ENCODE measurements at places on chromosomes 11 and 22.

DNA sequence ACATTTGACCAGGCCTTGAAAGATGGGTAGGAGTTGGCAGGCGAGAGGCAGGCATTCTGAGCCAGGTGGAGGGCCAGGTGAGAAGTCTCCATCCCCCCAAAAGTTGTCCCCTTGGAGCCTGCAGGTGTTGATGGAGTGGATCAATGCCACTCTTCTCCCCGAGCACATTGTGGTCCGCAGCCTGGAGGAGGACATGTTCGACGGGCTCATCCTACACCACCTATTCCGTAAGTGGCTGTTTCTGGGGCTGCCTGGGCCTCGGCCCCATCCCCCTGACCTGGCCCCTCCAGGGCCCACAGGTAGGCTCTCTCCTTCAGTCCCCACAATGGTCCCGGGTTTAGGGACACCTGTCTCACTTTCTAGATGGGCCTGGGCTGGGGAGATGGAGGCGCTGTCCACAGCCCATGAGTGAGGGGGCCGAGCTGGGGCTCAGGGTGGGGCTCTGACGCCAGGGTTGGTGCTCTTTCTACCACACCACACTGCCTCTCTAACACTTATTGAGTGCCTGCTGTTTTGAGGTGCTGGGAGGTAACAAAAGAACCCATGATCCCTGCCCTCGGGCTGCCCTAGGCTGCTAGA, 7.0 kb downstream of the PARVG start:
- DNase-seq = no peak

DNA sequence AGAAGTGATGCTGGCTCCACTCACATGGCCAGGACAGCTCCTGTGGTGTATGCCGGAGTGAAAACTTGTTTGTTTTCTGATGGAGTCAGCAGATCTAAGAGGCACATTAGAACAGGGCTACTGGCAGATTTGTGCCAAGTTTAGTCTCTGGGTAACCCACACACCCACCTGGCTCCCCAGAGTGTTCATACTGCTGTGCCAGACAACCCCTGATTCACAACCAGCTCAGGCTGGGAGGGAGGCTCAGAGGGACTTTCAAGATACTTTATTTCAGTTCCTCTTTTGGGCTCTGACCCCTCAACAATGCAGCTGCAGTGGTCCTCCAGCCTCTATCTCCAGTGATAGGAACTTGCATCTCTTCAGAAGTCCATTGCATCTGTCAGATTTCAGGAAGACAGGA, 8.5 kb downstream of the NTM start:
- no peak for DNase-seq

DNA sequence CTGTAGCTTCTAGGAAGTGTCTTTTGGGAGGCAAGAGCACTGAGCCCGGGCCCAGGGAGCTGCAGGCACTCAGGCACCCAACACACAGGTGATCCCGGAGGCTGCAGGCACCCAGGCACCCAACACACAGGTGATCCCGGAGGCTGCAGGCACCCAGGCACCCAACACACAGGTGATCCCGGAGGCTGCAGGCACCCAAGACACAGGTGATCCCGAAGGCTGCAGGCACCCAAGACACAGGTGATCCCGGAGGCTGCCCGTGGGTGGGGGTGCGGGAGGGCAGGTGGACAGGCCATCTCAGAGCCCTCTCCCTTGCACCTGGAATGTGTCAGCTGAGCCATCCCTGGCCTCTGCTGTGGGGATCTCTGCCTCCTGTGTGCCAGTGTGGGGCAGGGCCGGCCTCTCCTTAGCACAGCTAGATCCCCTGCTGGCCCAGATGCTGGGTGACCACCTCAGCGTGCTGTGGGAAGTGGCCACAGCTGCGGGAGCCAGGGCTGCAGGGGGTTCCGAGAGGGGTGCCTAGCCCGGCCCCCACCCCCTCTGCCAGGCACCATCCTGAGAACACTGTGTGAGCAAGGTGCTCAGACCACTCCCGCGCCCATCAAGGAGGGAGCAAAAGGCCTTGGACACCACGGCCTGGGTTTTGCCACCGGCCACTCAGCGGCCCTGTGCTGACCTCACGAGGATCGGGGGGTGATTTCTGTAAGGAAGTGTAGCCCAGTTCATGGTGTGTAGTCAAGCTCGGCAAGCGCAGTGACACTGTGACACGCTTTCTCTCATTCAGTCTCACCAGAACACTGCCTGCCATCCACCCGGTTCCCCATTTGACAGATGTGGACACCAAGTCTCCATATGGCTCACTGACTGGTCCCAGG, 14.2 kb downstream of the MRGPRG start:
- no peak for DNase-seq

- DNase-seq = no peak
Observed at GRCh38 chr22:42086051-42086450, 4.5 kb downstream of the NDUFA6 start.

GRCh38 chr22:46068181-46068592, 82.1 kb upstream of the PPARA start:
- DNase-seq = no peak

- DNase-seq = no peak
Observed at GRCh38 chr11:15839061-15839460, 517.3 kb downstream of the SOX6 start.

- no peak for DNase-seq
Observed at GRCh38 chr22:26763633-26764361, 106.4 kb downstream of the MIAT start.

GRCh38 chr11:38278457-38279141, 1680.6 kb upstream of the RAG2 start:
- no peak for DNase-seq

DNA sequence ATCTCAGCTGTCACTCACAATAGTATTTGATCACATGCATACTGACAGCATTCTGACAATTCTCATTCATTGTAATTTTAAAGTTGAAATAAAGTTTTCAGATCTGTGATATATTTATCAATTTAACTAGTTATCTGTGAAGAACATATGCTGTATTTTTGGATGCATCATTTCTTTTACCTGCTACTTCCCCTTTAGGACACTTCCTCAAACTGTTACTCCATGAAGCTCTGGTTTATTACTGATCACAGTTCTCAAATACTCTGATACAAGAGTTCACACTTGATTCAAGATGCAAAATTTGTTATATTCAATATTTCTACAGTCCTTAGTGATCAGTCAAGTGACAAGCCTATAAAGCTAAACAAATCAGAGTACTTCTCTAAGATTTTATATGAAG, 1655.2 kb downstream of the LRRC4C start:
- DNase-seq = no peak

- DNase-seq = no peak
Observed at GRCh38 chr11:2256293-2256913, 14.0 kb downstream of the ASCL2 start.

DNA sequence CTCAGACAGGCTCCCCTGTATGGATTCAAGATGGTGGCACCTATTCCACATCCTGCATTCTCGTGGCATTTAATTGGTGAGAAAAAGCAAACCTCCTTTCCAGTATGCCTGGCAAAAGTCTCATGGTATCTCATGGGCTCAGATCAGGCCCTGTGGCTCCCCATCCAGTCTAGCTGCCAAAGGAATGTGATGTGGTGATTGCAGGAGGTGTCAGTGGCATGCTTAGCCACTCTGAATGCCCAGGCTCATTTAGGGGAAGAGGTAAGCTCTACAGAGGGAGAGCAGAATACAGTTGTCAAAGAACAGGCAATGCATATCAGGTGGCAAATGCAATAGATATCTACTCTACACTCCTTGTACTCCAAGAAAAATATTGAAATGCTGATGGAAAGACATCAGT, 146.7 kb downstream of the SPATA19 start:
- no peak for DNase-seq

DNA sequence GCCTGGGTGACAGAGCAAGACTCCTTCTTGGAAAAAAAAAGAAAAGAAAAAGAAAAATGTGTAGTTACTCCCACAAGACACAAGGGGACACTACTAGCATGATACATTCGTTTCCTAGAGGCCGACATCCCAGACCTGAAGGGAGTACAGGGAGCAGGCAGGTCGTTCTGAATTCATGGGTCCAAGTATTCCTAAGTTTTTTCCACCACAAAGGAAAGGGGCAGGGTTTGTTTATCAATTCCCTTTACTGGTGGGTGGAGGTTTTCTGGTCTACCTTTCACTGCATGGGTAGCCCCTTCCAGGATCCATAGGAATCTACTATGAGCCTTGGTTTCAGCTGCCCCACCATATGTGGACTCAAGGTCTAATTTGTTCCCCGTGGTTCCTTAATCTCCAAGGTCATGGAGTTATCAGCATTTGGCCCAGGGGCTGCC, 11.8 kb downstream of the TIGD3 start:
- DNase-seq = no peak

- no peak for DNase-seq
Observed at GRCh38 chr11:68977781-68978625, 2.8 kb downstream of the MRGPRD start.

DNA sequence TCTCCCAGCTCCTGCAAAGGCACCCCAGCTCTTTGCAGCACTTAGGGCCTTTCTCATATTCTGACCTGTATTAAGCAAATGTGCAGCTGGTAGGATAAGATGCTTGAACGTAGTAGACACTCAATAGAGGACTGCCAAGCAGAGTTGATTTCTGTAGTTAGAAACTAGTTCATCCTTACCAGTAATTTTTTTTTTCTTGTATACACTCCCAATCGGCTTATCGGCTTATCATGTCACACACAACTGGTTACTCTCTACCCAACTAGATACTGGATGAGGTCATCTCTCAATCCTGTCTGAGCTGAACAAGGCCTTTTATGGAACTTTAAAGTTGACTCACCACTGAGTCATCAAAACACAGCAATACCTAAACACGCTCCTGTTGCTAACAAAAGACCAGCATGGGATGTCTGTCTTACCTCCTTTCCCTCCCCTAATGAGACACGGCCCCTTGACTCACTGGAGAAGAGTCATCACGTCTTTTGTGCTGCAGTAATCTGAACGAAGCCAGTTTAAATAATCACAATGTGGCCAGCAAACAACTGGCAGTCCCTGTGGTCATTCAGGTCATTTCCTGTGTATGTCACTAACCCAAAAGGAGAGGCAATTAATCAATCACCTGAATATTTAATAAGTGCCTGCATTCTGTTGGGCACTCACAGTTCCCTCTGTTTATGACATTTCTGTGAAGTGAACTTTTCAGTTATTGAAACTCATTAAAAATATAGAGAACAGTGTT, 7.5 kb upstream of the WEE1 start:
- DNase-seq = no peak

DNA sequence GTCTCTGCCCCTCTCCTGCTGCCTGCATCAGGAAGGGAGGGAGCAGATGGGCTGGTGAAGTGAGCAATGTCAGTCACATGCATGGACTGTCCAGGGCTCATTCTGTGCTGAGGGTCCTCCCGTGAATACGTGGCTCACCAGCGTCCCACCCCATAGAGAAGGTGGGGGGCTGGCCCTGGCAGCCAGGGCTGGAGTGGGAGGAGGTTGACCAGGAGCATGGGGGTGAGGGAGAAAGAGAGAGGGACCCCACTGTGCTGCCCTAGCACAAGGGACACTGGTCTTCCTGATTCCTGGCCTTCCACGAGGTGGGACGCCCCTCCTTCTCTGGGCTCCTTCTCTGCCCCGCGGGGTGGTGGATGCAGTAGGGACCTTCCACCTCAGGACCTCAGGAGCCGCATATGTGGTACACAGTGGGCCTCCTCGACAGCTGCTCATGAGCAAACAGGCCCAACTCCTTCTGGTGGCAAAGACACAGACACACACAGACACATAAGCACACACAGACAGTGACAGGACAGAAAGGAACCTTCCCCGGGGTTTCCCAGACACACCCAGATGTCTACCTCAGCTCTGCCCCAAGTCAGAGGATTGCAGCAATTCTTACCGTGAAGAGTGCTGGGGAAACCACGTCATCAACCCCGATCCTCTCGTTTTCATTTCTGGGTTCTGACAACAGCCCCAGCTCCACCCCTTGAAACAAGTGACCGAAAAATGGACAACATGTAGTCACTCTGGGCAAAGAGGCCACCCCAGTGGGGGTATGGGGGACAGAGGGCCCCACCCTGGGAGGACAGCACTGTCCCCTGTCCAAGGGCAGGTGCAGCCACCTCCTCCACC, 3.6 kb upstream of the APOBEC3A start:
- DNase-seq = no peak

DNA sequence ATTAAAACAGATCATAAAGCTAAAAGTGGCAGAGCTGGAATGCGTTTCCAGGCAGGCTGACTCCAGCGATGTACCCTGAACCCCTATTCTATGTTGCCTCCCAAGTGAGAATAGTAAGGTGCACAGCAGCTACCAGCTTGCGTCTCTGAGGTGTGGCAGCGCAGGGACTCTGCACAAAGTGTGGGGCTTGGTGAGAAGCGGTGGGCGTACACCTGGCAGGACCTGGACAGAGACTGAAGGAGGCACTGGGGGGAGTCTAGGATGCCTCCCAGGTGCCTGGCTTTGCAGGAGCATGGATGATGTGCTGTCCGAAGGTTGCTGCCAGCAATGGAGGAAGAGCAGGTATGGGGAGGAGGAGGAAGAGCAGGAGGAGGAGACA, 42.9 kb downstream of the AMPD3 start:
- no peak for DNase-seq

GRCh38 chr22:48906216-48906835, 921.3 kb downstream of the BRD1 start:
- no peak for DNase-seq

GRCh38 chr22:29335656-29336055, 20.2 kb upstream of the RASL10A start:
- no peak for DNase-seq

All from activated CD4-positive, CD25-positive, alpha-beta regulatory T cell (primary cell).